ENCODE measurements at places on chromosomes 7 and 10.
A peak's percentile ranks its signal among the peaks of the same experiment; 100 is the strongest.

DNA sequence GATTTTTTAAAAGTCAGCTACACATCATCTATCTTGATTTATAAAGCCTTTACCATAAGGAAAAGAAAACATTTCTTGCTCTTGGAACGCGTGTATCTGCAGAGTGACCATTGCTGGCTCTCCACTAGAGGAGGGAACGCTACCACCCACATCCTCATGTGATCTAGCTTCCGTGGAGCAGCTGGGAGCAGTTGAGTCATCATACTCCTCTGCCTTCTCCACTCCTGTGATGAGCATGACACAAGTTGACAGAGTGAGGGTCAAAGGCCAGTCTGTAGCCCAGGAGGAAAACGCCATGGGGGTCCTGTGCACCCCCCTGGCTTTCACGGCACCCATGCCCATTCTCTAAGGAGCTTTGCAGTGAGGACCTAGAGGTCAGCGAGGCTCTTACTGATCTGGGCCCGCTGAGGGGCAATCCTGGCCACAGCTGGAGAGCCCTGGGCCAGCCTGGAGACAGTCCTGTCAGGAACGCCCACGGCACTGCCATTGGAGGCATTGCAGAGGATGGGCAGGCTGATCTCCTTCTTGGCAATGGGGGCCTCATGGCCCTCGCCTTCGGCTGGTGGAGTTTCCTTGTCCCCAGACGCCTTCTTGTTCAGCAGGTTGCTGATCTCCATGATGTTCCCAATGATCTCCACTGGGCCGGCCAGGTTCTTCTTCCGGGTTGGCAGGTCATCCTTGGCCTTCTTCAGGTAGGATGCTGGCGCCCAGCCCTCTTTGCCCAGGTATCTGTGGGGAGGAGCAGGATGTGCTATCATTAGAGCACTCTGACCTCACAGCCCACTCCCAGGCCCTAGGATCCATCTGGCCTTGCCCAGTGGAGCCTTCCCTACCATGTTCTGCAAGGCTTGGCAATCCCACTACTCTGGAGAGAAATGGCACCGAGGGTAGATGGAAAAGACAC is 119.2 kb downstream of the NEURL1 start:
- no peak for DNase-seq

DNA sequence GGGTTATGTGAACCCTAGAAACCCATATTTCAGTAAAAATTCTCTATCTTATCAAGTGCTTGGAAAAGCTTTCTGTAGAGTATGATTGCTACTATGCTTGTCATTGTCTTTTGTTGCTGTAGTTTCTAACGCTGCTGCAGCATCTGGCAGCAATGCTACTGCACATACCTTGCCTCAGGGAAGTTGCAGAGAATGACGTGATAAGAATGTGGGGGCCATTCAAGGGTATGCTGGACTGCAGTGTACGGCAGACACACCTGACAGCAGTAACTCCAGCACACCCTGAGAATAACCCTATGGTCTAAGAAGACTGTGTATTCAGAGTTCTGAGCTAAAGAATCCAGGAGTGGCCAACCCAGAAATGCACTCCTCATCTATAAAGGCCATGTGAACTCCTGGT is 20.5 kb downstream of the TRIM4 start:
- DNase-seq, result no peak

DNA sequence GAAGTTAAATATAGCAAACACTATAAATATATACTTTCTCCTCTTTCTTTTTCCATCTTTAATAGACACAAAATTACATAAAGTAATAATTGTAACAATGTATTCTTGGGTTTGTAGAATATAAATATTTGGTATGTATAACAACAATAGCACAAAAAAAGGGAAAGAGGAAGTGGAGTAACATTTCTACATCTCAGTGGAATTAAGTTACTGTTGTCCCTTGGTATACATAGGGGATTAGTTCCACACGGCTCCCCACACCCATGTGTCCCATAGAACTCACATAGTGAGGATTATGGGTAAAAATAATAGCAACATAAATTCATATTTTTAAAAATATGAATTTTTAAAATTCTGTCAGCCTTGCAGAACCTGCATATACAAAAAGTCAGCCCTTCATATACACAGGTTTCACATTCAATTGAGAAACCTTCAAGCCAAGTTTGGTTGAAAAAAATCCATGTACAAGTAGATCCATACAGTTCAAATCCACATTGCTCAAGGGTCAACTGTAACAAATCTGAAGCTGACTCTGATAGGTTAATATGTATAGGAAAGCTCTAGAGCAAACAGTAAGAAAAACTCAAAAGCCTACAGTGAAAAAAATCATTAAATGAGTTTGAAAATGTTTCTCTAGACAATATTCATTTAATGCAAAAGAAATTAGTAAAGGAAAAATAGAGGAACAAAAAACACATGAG is 92.4 kb downstream of the HYCC1 start:
- DNase-seq, result no peak

DNA sequence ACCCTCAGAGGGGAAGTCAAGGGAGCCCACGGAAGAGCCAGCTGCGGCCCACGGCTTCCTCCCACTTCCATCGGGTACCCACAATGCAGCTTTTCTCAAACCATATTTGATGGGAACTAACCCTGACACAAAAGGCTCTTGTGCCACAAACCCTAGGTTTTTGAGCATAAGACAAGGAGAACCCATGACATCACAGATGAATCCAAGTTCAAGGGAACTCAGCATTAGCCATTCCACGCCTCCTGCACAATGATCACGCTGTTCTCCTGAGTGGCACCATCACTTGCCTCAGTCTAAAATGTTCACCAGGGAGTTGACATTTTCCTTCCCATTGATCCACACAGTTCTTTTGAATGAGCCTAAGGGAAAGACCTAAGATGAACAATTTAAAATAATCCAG is 70.4 kb downstream of the ITIH5 start:
- DNase-seq, result no peak

GRCh38 chr10:118047157-118047719 is 497 bp upstream of the RAB11FIP2 start:
- no peak for DNase-seq

DNA sequence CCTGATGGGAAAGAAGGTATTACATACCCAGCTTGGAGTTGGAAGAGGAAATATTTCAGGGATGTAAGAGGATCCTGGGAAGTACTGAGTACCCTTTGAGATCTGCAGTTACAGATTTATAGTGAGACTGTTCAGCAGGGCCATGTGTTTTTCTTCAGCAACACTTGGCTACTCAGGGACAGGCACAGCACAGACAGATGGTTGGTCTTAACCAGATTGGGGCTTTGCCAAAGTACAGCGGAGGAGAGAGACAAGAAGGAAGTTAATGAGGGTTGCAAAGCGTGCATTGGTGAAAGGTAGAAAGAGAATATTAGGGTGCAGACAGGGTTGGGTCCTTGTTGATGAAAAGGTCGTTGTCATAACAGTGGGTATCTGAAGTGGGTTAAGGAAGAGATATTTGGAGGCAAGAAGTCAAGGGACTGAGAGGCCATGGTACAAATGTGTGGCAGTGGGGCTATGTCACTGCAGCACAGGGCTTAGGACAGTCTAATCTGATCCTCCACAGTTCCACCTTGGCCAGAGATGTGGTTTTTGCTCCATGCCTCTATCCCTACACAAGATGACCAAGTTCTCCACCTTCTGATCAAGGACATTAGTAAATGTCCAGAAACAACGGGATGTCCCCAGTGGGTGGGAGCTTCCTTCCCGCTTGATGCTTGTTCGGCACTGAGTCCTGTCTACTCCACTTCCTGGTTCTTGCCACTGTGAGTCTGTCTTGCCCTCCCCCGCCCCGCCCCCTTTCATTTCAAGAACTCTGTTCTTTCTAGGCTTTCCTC is 18.9 kb upstream of the DNAJC1 start:
- DNase-seq, result peak; percentile 26

GRCh38 chr7:1331561-1332467 is 99.1 kb downstream of the UNCX start:
- DNase-seq, result no peak

DNA sequence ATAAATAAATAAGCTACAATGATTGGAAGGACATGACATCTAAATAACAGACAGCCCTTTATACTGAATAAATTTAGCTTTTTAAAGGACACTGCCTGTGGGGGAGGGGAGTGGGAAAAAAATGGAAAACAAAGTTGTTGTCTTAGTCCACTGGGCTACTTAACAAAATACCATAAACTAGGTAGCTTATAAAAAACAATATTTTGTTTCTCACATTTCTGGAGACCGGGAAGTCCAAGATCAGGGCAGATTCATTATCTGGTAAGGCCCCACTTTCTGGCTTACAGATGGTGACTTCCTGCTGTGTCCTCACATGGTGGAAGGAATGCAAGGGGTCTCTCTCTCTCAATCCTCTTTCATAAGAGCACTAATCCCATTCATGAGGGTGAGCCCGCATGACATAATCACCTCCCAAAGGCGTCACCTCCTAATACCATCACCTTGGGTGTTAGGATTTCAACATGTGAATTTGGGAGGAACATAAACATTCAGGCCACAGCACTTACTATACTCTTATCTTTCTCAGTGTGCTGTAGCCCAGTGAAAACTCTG is 43.0 kb downstream of the DNAJC12 start:
- no peak for DNase-seq

- no peak for DNase-seq
Observed at GRCh38 chr10:125773687-125774543, 1.7 kb downstream of the MMP21 start.

DNA sequence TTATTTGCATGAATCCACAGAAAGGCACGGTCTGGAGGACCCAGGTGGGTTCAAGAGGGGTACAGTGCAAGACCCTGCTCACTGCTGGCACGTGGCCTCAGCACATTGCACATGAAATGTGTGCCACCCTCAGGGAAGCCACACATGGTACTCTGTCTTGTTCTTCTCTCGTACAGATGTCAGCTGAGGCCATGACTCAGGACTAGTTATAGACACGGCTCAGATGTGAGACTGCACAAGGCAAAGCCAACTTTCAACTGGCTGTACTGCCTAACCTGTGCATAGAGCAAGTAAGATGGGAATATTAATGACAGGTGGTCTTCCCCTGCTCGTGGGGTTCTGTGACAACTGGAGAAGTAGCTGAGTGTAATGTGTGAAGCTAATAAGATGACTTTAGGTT is 249.4 kb upstream of the CTBP2 start:
- DNase-seq, result no peak

GRCh38 chr10:125141860-125142484 is 18.4 kb downstream of the CTBP2 start:
- no peak for DNase-seq

- no peak for DNase-seq
Observed at GRCh38 chr7:157404845-157405481, 68.2 kb downstream of the DNAJB6 start.

- DNase-seq, result no peak
Observed at GRCh38 chr7:95454438-95455045, 19.7 kb upstream of the PON2 start.

GRCh38 chr10:107487284-107487683 is 322.8 kb upstream of the SORCS1 start:
- DNase-seq, result no peak

- no peak for DNase-seq
Observed at GRCh38 chr7:115128154-115128553, 206.3 kb downstream of the MDFIC start.

- DNase-seq, result no peak
Observed at GRCh38 chr7:85776691-85777345, 590.0 kb upstream of the SEMA3D start.

GRCh38 chr10:10460451-10460850 is 557.2 kb upstream of the CELF2 start:
- DNase-seq, result no peak

- DNase-seq, result no peak
Observed at GRCh38 chr7:68065581-68065980, 1068.9 kb downstream of the TYW1 start.

DNA sequence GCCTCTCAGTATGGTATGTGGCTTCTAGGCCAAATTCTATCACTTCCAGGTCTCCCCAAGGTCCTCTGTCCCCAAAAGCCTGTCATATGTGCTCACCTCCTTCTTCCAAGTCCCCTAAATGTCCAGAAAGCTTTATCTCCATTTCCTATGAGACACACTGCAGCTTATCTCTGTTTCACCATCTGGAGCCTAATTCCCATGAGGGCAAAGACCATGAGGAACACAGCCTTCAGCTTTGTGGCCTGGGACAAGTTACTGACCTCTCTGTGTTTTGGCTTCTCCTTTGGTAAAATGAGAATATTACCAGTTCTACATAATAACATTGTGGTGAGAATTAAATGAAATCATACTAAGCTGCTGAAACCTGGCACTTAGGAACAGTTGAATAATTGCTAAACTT is 19.2 kb downstream of the ST8SIA6 start:
- no peak for DNase-seq

GRCh38 chr10:74924251-74924963 is 98.0 kb downstream of the KAT6B start:
- DNase-seq, result no peak

All from stimulated activated CD8-positive, alpha-beta memory T cell treated with anti-CD3 and anti-CD28 coated beads, Interleukin-4, amount 100 ng/mL, for 24 hours (primary cell).